ENCODE measurements at places on chromosomes 1 and 21.
A peak's percentile ranks its signal among the peaks of the same experiment; 100 is the strongest.

DNA sequence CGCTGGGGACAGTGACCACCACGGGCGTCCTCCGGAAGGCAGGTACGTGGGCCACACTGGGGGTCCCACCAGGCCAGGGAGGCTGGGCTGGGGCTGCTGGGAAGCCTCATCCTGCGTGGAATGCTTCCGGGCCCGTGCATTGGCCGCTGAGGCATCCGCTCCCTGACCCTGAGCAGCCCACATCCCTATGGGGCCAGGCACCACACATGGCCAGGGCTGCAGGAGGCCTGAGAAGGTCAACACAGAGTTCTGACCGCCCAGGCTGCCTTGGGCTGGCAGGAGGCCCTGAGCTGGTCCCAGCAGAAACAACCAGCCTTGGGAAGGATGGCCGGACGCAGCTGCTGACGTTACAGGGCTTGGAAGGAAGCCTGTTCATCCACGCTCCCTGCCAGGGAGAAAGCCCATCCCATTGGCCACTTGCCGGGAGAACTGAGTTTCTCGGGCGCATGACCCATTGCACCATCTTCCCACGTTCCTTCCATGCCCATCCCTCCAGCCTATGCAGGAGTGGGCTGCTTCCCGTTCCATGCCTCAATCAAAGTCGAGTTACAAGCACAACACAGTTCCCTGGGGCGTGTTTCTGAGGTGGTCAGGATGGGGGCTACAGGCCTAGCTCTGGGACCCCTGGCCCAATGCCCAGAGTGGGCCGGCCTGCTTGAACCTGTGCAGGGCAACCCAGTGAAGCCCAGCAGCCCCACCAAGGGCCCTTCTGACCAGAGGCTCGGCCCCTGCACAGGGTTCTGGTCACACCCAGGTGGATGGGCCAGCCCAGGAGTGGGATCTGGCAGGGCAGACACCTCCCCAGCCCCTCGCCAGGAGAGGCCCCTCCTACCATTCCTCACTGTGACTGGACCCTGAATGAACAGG lies 31.7 kb downstream of the TRIM11 start:
- DNase-seq = no peak

GRCh38 chr1:206912445-206913095 lies 9.2 kb downstream of the FCMR start:
- DNase-seq = peak; percentile 39

DNA sequence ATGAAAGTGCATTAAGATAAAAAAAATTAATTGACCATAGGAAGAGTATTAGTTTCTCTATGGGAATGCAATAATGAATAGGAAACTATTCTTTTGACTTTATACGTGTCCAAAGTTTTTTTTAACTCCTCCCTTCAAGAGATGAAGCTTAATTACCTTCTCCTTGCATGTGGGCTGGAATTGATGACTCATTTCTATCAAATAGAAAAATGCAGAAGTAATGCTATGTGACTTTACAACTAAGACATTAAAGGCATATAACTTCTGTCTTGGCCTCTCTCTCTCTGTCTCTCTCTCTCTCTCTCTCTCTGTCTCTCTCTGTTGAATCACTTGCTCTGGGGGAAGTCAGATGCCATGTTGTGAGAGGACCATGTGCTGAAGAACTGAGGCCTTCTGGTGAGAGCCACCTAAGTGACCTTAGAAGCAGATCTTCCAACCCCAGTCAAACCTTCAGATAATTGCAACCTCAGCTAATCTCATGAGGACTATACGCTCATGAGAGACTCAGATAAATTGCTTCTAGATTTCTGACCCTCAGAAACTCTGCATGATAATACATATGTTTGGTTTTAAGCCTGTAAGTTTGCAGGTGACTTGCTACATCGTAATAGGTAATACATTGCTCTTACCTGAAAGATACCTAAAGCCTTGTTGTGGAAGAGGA lies 414.2 kb downstream of the KCNT2 start:
- DNase-seq = no peak

GRCh38 chr1:112707221-112708001 lies 484 bp upstream of the RHOC start:
- no peak for DNase-seq

DNA sequence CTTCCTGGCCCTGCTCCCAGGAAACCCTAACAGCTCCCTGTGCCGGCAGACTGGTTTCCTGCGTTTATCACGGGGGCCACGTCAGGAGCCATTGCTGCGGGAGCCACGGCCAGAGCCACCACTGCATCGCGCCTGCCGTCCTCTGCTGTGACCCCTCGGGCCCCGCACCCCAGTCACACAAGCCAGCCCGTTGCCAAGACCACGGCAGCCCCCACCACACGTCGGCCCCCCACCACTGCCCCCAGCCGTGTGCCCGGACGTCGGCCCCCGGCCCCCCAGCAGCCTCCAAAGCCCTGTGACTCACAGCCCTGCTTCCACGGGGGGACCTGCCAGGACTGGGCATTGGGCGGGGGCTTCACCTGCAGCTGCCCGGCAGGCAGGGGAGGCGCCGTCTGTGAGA lies 26.1 kb downstream of the RNF223 start:
- no peak for DNase-seq

DNA sequence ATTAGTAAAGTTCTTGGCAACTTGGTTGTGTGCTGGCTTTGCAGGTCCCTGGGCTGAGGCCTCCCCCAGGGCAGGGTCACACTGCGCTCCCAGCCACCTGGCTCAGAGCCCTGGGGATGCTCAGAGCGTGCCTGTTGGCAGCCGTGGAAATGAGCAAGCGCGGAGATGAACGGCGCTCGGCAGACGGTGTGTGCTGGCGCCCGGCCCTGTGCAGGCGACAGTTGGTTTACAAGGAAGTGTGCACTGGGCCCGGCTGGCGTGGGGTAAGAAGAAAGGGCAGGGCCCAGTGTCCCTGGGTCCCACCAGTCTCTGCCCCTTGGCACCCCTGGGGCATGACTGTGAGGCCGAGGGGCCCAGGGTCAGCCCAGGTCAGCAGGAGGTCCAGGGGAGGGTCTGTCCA lies 25.7 kb upstream of the PEX10 start:
- DNase-seq = no peak

GRCh38 chr1:176073524-176074157 lies 133.4 kb downstream of the COP1 start:
- no peak for DNase-seq

- DNase-seq = no peak
Measured at GRCh38 chr1:109479311-109479710, 4.4 kb upstream of the ATXN7L2 start.

DNA sequence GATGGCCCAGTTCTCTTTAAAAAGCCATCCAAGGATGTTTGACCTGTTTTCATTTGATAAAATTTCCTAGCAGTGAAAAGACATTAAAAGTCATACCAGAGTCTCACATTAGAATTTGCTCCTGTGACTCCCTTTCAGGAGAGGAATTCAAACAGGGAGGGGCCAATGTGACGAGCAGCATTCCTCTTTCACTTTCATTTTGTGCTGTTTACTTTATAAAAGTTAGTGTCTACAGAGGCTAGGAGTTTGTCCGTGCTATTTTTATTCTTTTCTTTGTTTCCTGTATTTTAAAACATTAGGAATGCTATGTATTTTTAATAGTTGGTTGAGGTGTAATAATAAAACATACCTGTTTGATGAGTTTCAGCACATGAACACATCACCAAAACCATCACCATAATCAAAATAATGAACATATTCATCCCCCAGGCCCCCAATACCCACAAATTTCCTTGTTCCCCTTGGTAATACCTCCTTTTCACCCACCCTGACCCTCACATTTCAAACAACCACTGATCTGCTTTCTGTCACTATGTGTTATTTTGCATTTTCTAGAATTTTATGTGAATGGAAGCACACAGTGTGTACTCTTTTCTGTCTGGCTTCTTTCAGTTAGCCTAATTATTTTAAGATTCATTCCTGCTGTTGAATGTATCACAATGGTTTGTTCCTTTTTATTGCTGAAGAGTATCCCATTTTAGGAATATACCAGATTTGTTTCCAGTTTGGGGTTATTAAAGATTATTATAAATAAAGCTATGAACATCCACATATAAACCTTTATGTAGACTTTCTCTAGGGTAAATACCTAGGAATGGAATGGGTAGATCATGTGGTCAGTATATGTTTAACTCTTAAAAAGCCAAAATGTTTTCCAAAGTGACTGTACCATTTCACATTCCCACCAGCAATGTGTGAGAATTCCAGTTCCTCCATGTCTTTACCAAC lies 129.5 kb downstream of the TENT5C start:
- no peak for DNase-seq
